ENCODE measurements at places on chromosomes 2 and 18.

- no peak for DNase-seq
Observed at GRCh38 chr2:1656326-1656960, 87.9 kb downstream of the PXDN start.

GRCh38 chr2:16000642-16001041 is 60.3 kb downstream of the MYCN start:
- DNase-seq: no peak

- no peak for DNase-seq
Observed at GRCh38 chr18:70464343-70465114, 175.7 kb downstream of the SOCS6 start.

GRCh38 chr18:9337873-9338272 is 3.3 kb downstream of the TWSG1 start:
- no peak for DNase-seq

DNA sequence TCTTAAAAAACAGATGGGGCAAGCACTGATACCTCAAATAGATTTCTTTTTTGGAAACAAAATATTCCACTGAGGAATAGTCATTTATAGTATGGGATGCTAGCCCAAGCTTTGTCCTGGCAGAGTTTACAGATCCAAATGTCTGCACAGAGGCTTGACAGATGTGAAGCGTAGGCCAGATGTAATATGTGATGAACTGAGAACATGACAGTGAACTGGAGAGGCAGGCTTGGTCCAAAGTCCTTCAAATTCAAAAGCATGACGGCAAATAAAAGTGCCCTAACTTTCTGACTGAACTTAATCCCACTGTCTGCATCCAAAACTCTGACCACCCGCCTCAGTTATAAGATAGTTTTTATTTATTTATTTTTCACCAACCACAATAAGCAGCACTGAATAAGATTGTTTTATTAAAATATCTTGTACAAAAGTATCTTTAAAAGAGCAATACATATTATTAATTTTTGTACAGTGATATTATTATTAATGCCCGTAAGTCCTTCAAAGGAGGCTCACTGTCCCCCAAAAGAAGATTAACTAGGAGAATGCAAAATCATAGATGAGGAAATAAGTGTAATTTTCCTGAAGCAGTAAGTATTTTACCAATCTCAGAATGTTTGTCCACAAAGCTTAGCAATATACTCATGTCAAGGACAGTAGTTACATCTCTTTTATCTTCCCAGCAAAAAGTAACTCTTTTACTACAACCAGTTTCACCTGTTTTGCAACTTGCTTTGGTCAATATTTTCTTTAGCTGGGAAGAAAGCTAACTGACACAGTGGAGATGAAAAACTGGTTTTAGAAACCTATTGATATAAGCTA is 10.7 kb upstream of the SPOPL start:
- no peak for DNase-seq

DNA sequence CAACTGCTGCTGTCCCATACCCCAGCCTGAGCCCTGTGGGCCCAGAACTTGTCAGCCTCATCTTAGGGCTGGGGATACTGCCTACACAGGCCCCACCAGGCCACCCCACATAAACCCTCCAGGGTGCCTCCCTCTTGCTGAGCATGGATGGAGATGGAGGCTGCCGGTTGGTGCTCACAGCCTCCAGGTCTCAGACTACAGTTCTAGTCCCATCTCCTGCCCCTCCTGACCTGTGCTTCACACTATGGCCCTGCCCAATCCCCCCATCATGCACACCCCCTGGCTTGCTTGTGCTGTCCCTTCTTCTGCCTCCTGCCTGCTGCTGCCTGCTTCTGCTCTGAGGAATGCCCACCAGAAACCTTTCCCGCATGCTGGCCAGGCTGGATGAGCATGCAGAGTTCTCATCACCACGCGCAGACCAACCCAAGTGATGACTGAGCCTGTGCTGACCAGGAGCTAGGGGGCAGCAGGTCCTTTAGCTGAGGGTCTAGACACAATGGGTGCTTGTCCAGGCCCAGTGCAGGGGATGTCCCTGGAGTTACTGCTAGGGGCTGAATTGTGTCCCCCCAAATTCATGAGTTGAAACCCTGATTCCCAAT is 138.4 kb upstream of the HS6ST1 start:
- DNase-seq: no peak

- no peak for DNase-seq
Observed at GRCh38 chr2:34387536-34387935, 788.4 kb upstream of the FAM98A start.

- DNase-seq: no peak
Observed at GRCh38 chr2:199847181-199847864, 3.7 kb downstream of the FTCDNL1 start.

DNA sequence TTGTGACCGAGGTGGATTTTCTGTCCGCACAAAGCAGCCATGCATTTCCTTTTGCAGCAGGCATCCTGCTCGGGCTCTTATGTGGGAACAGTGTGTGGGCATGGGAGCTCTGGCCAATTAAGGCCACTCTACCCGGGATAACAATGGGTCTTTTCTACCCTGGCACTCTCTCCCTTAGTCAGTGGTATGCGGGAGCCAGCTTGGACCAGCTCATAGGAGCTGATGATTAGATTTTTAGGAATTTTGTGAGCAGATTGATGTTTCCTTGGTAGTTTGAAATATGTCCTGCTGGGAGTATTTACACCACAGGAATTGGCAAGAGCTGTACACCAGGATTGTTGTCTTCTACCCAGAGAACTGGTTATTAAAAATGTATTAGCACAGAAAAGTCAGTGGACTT is 89.3 kb downstream of the SPP2 start:
- no peak for DNase-seq

- no peak for DNase-seq
Observed at GRCh38 chr2:110718990-110719389, 13.4 kb upstream of the ACOXL start.

- no peak for DNase-seq
Observed at GRCh38 chr2:42841344-42841743, 49.0 kb upstream of the HAAO start.

DNA sequence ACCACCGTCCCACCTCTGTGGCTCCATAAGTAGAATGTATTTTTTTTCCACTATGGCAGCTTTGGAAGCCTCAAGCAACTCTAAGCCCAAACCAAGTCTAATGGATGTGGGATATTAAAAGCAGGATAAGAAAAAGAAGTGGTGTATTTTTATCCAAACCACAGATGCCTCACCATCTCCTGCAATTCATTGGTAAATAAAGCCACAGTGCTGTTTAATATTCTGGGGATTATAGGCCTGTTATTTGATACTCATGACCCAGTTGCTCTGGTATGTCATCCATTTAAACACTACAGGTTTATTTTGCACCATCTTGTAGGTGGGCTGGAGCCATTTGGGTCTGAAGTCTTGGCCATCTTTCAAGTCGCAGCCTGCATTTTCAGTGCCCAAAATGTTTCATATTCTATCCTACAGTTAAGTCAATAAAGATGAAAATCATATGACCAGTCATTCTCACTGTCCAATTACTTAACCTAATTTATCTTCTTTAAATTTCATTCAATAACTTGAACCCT is 279.5 kb upstream of the EPHA4 start:
- DNase-seq: no peak

DNA sequence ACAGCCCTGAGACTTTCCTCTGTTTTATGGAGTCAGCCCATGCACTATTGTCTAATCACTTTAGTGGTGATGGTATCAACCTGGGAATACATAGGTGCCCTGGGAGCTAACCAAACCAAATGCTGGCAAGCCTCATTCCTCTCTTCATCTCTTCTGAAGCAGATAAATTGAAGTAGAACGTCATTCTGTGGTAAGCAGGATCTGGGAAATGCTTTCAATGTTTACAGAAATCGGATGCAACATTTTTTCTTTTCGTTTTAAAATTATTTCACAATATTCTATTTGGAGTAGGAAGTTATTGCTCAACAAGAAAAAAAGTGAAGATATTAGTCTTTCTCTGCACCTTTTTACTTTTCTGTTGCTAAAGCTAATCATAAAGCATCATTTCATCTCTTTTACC is 114.2 kb downstream of the RBMS1 start:
- no peak for DNase-seq

GRCh38 chr18:63298400-63299365 is 20.9 kb downstream of the BCL2 start:
- peak; percentile 26 for DNase-seq

DNA sequence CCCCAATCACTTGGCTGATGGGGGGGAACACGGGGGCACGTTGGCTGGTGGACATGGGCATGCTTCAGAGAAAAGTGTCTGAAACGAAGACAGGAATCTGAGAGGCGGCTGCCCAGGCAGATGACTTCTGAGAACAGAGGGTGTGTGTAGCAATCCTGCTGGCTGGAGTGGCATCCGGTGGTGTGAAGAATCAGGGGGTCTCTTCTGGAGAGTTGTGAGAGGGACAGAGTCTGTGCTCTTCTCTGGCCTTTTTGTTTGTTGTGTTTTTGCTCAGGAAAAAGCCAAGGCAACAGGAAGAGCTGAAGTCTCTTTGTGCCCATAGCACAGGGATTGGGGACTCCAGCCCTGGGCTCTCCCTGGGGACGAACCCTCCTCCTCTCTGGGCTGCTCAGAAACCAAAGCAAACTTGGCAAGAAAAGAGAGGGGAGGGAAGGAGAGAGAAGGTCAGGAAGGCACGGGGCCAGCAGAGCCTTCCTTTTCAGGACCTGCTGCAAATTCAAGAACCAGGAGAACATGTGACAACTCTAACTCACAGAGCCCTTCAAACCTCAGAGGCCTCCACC is 97.0 kb upstream of the SMAD2 start:
- DNase-seq: no peak

DNA sequence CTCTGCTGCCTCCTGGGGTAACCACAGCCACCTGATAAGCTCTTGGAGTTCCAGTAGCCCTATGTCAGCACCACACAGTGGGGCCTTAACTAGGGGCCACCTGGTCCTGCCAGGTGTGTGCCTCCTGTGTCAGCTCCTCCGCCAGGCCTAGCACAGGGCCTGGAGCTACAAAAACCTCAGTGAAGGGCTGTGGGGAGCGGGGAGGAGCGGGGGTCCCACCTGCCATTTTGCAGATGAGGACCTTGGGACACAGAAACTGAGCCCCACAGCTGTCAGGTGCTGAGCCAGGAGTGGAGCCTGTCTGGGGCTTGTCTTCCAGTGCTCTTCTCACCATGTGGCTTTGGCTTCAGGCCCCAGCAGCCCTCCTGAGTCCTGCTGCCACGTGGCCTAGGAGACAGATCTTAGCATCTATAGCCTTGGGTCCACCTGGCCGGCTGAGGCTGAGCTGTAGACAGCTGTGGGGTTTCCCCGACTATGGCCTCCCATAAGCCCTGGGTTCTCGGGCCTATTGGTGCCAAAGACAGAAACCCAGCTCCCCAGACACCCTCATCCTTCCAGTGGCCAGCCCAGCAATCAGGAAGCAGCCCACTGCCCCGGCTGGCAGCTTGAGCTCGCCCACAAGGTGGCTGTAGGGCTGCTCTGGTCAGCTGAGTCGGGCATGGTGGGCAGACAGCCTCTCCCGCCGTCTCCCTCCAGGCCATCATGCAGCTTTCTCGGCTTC is 104.5 kb upstream of the MCFD2 start:
- no peak for DNase-seq
